ENCODE measurements at places on chromosomes 7 and 10.

GRCh38 chr10:95236068-95236903, 42.2 kb downstream of the ACSM6 start:
- no peak for DNase-seq

DNA sequence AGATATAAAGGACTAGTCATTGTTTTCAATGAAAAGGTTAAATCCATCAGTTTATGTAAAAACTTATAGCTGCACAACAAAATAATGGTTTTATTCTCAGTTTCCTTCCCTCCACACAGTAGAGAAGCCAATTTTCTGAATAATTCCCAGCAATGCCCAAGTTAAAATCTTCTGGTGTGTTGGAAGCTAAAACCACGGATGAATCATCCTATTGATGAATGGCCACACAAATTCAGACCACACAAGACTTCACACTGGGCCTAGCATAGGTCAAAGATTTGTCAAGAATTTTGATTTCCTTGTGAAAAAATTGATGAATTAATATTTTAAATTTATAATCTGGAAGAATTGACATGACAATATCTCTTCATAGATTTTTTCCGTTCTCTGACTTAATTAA, 617.6 kb downstream of the INHBA start:
- no peak for DNase-seq

- DNase-seq = no peak
Observed at GRCh38 chr7:27751888-27752660, 12.1 kb downstream of the TAX1BP1 start.

GRCh38 chr7:41998041-41998440, 239.0 kb downstream of the GLI3 start:
- DNase-seq = no peak

- no peak for DNase-seq
Observed at GRCh38 chr10:95761939-95762492, 6.1 kb downstream of the ENTPD1 start.

Data from neural crest cell (in vitro differentiated cells).